Activated CD8-positive, alpha-beta memory T cell treated with anti-CD3 and anti-CD28 coated beads for 1 hour (primary cell): ENCODE measurements at places on chromosomes 11 and 22.

DNA sequence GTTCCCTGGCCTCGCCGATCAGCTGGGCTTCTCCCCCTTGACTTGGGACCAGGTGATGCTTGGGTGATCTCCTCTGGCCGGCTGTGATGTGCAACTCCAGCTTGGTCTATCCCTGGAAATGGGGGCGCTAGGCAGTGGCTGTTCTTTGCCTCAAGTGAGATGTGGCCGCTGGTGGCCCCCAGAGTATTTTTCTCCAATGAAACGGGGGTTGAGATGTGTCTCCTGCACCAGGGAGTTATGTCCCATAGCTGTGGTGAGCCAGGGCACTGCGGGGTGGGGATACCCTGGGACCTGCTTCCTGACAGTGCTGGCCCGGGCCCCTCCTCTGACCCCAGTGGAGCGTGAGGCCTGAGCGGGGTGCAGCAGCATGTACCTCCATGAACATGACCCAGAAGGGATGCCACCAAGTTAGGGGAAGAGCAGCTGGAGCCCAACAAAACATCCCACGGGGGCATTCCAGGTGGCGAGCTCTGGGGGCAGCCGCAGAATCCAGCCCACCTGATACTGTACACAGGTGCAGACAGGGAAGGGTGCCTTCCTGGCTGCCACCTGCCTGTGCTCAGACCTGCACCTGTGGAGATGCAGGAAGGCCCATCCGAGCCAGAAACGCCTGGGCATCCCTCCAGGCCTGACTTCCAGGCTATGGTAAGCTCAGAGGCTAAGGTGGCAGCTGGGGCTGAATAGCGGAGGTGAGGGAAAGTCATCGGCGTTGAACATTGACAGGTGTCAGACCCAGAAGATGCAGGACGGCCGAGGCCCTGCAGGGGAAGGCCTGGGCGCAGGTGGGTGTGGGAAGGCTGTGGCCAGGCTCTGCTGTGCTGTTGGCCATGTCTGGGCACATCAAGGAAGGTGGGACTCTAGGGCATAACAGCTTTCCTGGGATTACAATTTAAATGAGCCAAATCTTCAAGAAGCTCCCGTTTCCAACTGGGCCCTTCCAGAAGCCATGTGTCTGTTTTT lies 97.3 kb downstream of the CTTN start:
- DNase-seq: no peak

DNA sequence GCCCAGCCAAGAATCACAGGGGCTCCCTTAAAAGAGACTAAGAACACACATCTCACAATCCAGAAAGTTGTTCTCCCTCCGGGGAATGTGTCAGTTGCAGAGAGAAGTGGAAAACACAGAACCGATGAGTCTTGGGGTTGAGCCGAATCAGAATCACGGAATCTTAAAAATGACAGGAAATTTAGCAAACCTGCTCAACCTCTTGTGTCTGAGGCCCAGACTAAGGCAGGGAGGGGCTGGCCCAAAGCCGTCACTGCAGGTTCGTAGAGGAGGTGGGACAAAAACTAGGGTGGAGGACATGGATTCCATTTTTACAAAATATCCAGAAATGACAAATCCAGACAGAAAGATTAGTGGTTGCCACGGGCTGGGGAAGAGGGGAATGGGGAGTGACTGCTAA lies 63.8 kb downstream of the KIAA1671 start:
- no peak for DNase-seq

DNA sequence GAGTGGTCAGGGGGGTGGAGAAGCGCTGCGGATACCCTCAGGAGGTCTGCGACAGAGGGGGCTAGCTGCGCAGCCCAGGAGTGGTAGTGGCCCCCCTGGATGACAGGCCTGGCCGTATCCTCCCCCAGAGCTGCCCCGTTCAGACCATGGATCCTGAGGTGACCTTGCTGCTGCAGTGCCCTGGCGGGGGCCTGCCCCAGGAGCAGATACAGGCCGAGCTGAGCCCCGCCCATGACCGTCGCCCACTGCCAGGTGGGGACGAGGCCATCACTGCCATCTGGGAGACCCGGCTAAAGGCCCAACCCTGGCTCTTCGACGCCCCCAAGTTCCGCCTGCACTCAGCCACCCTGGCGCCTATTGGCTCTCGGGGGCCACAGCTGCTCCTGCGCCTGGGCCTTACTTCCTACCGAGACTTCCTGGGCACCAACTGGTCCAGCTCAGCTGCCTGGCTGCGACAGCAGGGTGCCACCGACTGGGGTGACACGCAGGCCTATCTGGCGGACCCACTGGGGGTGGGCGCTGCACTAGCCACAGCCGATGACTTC lies 505 bp downstream of the NUDT22 start:
- no peak for DNase-seq

DNA sequence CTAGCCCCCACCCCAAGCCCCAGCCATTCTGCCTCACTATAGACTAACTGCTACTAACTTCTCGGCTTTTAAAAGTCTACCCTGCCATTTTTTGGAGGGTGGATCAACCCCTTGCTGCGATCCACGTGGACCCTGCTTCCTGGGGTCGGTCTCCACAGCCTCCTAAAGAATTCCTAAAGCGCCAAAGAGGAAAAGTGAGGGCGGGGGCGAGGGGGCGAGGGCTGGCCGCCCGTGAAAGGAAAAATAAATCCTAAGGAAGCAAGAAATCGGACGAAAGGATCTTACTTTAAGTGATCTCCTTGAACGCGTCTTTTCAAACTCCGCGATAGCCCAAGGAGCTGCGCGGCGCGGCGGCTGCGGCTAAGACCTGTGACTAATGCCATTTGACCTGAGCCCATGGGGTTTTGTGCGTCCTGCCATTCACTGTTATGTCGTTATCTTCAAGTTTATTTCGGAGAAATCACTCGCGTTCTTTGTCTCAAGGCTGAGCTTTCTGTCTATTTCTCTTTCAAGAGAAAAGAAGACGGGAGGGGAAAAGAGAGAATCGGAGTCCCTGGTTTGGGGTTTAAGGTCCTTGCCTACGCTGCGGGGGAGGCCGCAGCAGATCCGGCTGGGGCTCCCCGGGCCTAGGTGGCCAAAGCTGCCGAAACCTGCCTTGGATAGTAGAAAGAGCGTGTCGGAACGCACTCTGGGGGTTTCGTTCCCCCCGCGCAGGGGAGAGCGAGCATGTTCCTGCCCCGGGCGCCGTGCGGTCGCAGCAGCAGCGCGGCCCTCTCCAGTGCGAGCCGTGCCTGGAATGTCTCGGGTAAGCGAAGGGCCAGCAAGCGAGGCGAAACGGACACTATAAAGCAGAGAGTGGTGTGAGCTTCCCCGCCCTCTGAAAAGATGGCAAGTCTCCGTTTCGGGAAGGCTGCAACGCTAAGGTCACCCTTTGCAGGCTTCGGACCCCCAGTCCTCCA lies 2.8 kb upstream of the DBX1 start:
- no peak for DNase-seq

GRCh38 chr11:75760710-75761493 lies 7.7 kb upstream of the DGAT2 start:
- DNase-seq: no peak

DNA sequence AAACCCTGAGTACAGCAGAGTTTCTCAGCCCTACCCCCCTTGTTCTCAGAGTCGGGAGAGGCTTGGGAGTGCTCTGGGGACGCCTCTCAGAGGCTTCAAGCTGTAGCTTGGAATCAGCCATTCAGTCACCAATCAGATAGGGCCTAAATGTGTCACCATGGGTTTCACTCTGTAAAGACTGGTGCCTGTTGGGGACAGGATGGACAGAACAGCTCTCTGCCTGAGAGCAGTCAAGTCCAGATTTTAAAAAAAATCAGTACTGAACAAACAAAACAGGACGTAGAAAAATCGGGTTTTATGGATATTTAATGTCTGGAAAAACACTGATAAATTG lies 1.3 kb downstream of the FADD start:
- DNase-seq: no peak

DNA sequence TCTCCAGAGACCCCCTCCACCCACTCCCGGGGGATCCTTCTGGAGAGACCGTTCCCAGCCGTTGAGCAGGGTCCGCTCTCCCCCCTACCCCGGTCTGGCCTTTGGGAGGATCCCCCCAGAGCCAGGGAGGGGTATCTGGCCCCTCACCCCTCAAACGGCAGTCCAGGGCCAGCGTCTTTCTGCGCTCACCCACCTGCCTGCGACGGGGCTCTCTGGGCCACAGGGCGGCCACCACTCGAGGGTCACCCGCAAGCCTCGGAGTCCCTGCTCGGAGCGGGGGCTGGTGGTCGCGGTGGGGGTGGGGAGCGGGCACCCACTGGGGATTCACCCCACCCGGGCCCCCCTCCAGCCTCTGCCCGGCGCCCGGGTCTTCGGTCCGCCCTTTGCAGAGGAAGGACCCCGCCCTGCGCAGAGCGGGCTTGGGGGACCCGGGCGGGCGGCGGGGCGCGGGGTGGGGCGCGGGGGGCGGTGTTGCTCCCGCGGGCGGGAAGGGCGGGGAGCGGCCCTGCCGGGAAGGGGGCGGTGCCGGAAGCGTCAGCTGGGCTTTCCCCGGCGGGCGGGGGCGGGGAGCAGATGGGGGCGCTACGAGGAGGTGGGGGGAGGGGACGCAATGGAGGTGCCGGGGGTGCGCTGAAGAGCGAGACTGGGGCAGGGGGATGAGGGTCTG lies 16.6 kb downstream of the CRELD2 start:
- DNase-seq: peak; percentile 61

DNA sequence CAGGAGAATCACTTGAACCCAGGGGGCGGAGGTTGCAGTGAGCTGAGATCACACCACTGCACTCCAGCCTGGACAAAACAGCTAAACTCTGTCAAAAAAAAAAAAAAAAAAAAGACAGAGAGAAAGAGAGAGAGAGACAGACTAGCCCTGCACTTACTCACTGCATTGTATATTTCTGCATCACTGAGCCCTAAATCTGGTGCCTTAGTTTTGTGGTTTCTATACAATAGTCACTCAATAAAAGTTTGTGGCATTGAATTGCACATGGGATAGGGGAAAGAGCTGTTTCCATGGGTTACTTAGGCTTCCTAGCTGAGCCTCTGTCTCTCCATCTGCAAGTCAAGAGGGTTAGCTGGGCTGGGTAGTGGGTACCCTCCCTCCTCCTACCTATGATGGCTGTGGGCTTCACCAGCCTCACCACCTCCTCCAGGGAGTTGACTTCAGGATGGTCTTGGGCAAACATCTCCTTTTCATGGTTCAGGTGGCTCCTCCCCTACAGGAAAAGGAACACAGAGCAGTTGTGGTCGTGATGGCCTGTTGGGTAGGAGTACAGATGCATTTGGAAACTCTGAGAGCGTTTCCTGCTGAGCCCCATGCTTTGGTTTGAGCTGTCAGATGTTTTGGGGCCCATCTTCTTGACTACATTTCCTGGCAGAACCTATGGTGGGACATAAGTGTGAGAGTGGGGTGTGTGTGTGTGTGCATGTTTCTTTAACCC lies 73.2 kb downstream of the CCDC81 start:
- no peak for DNase-seq

- no peak for DNase-seq
These were observed 25.1 kb downstream of the TSG101 start for GRCh38 chr11:18501629-18502028.

GRCh38 chr11:33773404-33773986 lies 825 bp downstream of the FBXO3 start:
- DNase-seq: no peak

DNA sequence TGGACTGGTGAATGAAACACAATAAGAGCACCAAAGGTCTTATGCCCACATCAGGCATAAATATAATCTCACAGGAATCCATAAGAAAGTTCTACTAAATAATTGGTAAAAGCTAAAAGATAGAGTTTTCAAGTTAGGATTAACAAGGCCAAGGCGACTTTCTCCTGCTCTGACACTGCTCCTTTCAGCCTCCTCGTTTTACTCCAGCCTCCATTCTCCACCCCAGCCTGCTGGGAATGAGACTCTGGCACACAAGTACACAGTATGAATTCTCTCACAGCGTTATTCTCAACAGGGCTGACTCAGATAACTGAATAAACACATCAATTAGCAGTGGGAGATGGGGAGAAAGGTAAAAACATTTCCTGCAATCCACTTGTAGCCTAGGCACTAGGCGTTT lies 94.9 kb downstream of the APOL5 start:
- no peak for DNase-seq

- DNase-seq: no peak
These were observed 734 bp downstream of the ZP1 start for GRCh38 chr11:60867871-60868681.

GRCh38 chr22:27116312-27117086 lies 459.1 kb downstream of the MIAT start:
- no peak for DNase-seq

GRCh38 chr22:46074771-46075551 lies 75.4 kb upstream of the PPARA start:
- DNase-seq: no peak

- no peak for DNase-seq
These were observed 14.1 kb downstream of the DCPS start for GRCh38 chr11:126317756-126318573.

- no peak for DNase-seq
These were observed 13.0 kb downstream of the RTN4RL2 start for GRCh38 chr11:57473285-57473841.

GRCh38 chr11:112615891-112616290 lies 345.3 kb upstream of the NCAM1 start:
- no peak for DNase-seq

GRCh38 chr11:130227373-130227772 lies 67.8 kb downstream of the ST14 start:
- DNase-seq: no peak

DNA sequence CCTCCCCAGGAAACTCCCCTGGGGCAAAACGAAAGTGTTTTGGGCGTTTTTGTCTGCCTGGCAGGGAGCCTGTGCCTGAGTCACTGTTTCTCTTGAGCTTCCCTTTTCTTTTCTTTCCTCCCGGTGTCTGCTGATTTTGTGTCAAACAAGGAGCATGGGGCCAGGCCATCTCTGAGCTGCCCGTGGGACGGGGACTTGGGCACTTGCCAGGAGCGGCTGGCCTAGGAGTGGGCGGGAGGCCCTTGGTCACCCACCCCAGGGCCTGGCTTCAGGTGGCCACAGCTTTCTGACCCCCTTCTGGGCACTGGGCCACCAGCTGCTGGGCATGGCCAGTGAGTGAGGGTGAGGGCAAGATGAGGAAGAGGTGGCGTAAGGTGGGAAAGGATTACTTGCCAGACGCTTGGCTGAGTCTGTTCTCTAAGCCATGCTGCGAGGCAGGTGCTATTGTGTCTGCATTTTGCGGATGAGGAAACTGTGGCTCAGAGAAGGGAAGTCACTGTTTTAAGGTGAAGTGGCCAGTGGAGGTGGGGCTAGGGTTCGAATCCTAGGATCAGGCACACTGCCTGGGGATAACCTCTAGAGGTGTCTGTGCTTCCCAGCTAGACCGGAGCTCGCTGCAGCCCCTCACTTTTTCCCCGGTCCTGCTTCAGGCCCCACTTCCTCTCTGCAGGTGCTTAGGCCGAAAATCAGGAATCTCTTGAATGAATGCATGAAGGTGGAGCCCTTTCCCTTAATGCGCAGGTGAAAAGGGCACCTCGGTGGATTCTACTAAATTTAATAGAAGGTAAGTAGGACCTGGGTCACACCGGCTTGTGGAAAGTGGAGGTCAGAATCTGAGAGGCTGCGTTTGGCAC lies 7.8 kb upstream of the NFAM1 start:
- DNase-seq: no peak
